ENCODE measurements at places on chromosomes 4 and X. TPM values are rescaled to one million over a fixed set of nuclear protein-coding genes. Genes with fewer than 3 reads are reported as not detected.

Gene GNRHR
- not detected for total RNA-seq

Gene SSX2
- not detected for total RNA-seq

Gene NAT8L
- total RNA-seq: 0.09 TPM

Gene GAB3
- total RNA-seq: 1.2 TPM

Gene TMPRSS11F
- not detected for total RNA-seq

Gene GPR78
- 2.0 TPM for total RNA-seq

Gene UGT2B10
- not detected for total RNA-seq

Gene SMIM31
- total RNA-seq: not detected

Gene PLCXD1
- total RNA-seq: 7.8 TPM

Gene IQSEC2
- total RNA-seq: 5.6 TPM

Gene SH3D19
- 95.9 TPM for total RNA-seq

Gene ASB5
- 0.09 TPM for total RNA-seq

Gene NPFFR2
- not detected for total RNA-seq

Gene NUP54
- 64.4 TPM for total RNA-seq

Gene CBR4
- 23.4 TPM for total RNA-seq

Gene PFKFB1
- 0.09 TPM for total RNA-seq

Gene PRDM8
- 7.8 TPM for total RNA-seq

Gene NPY1R
- total RNA-seq: 0.09 TPM

Gene SLC25A14
- 9.3 TPM for total RNA-seq

Gene CDKN2AIP
- total RNA-seq: 8.3 TPM

Gene SPANXA2
- not detected for total RNA-seq

Gene MSANTD1
- total RNA-seq: 0.63 TPM

Gene ANKRD50
- total RNA-seq: 22.2 TPM

Gene F11
- total RNA-seq: not detected

Gene KLHL4
- 5.0 TPM for total RNA-seq

Gene HOPX
- total RNA-seq: 0.36 TPM

Gene ZNF711
- 2.0 TPM for total RNA-seq

Gene CSAG3
- not detected for total RNA-seq

Gene MAGEA1
- total RNA-seq: not detected

Gene IL9R
- not detected for total RNA-seq

Gene PABPC1L2A
- not detected for total RNA-seq

Gene GRIA3
- 10.1 TPM for total RNA-seq

Gene NIPAL1
- 0.90 TPM for total RNA-seq

Gene PDLIM3
- 3.0 TPM for total RNA-seq

Gene HMX1
- not detected for total RNA-seq

Gene PPEF2
- total RNA-seq: not detected

Gene CLIC2
- 12.6 TPM for total RNA-seq

Gene C4orf51
- total RNA-seq: not detected

Gene FABP2
- not detected for total RNA-seq

Gene ARX
- total RNA-seq: not detected

Data from fibroblast of the aortic adventitia (primary cell).